ENCODE measurements at places on chromosomes 5 and 9.

- DNase-seq, result no peak
Observed at GRCh38 chr5:4479426-4479825, 660.7 kb upstream of the ADAMTS16 start.

DNA sequence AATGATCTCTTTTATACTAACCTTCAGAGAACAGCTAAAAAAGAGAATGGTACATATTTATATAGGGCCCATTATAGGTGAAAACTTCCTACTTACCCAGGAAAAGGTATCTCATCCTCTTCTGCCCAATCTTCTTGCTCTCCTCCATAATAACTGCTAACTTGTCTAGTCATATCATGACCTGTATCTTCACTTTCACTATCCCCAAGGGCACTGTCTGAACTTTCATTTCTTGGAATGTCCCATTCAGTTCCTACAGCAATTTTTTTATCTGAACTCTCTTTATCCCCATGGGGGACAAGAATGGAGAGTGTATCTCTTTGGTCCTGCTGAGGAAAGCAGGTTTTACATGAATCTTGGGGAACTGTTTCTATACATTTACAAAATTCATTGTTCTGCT, 36.4 kb upstream of the RAPGEF6 start:
- no peak for DNase-seq

DNA sequence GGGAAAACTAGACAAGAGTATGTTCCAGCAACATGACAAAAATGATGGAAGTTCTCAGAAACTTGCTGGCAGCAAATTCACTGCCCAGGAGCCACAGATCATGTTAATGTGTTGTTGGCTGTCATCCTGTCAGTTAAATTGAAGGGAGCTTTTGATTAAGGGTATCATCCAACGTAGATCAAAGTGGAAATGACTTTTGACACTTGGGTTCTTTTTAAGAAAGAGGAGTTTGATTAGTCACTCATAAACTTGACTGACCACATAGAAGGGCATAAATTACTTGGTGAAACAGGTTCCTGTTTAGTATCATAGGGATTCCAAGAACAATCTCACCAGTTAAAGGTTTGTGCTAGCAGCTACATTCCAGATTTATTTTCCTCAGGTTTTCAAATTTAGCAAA, 288.7 kb downstream of the CSNK1G3 start:
- no peak for DNase-seq

DNA sequence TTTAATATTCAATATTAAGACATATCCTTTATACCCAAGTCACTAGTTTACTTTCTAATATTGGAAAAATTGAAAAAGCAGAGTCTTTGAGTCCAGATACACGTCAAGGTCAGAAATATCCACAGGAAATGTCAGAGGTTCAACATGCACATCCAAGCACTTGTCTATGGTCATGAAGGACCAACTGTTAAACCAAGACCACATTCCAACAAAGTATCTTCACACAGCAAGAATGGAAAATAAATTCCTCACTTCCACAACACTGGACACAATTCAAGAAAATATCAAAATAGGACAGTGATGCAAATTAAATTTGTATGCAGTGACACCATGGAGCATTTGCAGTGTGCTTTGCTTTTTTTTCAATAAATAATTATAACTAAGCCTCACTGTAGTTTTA, 142.5 kb downstream of the GABRB2 start:
- DNase-seq, result no peak

- DNase-seq, result no peak
Observed at GRCh38 chr9:68577774-68578591, 37.3 kb upstream of the TMEM252 start.

DNA sequence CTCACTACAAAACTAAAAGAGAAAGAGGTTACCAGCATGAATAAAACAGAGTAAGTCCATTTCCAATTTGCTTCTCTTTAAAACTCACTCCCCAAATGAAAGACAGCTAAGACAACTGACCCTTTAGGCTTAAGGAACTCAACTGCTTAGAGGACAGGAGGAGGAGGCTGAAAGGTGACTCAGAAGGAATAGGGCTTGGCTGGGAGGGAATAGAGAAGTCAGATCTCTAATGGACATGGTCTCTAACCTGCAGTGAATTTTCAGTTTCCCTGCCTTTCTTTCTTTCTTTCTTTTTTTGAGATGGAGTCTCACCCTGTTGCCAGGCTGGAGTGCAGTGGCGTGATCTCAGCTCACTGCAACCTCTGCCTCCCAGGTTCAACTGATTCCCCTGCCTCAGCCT, 261.8 kb upstream of the CLINT1 start:
- DNase-seq, result no peak

GRCh38 chr9:107929443-107929842, 439.9 kb upstream of the KLF4 start:
- DNase-seq, result no peak

- no peak for DNase-seq
Observed at GRCh38 chr5:41891066-41891707, 13.0 kb upstream of the RIMOC1 start.

GRCh38 chr5:140113180-140113698, 670 bp upstream of the PURA start:
- no peak for DNase-seq
